ENCODE measurements at places on chromosomes 4 and X.

- DNase-seq, result no peak
Observed at GRCh38 chrX:96569034-96569433, 115.6 kb upstream of the DIAPH2 start.

DNA sequence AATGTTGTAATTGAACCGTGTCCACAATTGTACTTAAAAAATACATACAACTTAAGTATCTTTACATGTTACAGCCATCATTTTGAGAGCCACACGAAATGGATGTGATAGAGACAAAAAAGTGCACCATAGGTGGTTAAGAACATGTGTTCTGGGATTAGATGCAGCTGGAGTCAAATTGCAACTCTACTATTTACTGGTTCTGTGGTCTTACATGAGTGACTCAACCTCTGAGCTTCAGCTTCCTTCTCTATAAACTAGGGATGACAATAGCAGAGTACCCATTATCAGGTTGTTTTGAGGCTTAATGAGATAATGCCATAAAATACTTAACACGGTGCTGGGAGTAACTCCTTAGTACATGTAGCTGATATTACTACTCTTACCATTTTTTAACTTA, 130.4 kb downstream of the IDS start:
- DNase-seq, result no peak

DNA sequence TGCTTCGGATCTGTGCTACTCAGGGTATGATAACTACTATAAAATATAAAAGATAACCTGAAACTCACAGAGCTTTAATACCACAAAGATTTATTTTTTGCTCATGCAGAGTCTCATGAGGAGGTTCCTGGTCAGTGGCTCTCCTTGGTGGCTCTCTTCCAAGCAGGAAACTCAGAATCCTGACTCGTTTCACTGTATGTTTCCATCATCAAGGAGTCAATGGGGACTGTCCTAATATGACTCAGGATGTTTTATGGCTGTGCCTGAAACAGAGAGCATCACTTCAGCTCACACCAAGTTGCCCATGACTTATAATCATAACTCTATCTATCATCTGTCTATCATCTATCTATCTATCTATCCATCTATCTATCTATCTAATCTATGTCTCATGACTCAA, 620.8 kb upstream of the NR3C2 start:
- DNase-seq, result no peak

DNA sequence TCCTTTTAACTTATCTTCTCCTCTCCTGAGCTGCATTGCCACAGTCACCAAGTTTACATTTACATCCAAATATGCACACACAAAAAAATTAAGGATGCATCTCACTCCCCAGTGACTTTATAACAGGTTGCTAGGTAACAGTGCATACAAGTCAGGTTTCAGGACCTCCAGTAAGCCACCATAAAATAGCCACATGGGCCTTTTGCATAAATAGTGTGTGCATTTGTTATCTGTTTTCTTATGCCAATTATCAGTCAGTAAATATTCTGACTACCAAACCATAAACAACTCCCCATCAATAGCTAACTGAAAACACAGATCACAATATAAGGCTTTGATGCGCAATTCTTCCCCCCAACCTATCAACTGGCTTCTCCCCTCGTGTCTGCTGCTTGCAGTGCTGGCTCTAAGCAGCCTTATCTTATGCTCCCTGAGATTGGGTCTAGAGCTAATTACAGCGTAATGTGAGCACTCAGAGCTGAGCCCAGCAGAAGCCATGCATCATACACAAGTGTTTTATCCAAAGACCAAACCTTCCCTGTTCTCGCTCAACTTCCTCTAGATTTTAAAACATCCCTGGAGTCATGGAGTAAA, 55.4 kb downstream of the ZNF827 start:
- no peak for DNase-seq

GRCh38 chr4:2059726-2060602, 837 bp downstream of the NAT8L start:
- no peak for DNase-seq

DNA sequence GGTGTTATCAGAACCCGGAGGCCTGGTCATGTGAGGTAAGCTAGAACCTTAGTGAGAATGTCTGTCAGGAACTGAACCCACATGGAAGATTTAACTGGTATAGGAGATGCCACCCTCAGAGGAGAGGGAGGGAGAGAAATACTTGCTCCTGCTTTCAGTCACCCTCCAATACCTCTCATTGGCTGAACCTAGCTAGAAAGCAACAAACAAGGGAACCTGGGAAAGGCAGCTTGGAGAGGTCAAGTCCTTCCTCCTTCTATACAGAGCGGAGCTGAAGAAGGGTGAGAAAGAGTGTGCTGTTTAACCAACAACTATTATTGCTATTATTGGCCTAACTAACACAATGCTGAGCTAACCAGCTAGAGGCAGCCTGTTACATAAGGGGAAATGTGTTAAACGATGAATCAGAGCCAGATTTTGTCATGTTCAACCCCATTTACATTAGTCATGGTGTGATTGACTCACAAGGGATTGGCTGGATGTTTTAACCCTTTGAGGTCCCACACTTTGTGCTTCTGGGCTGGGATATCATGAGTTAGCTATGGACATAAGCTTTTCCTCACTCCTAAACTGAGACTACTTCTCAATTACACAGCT, 96.5 kb upstream of the ESX1 start:
- DNase-seq, result no peak

- DNase-seq, result no peak
Observed at GRCh38 chrX:64642482-64642881, 247.2 kb upstream of the MTMR8 start.

DNA sequence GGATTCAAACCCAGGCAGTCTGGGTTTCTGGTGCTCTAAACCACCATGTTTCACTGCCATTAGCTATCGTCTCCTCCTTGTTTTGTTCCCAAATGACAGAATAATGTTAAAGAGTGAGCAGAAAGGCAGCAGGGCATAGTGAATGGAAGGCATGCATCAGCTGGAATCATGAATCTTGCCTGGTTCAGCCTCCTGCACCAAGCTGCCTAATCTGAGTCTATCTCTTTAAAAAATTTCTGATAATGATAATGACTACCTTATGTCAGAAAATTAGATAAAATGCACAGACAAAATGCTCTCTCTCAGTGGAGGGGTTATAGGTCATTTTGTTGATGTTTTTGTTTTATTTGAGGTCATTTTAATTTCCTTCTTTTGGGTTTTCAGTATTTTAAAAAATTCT, 187.4 kb downstream of the RASL11B start:
- DNase-seq, result no peak

- no peak for DNase-seq
Observed at GRCh38 chr4:70908993-70909556, 6.9 kb downstream of the MOB1B start.

DNA sequence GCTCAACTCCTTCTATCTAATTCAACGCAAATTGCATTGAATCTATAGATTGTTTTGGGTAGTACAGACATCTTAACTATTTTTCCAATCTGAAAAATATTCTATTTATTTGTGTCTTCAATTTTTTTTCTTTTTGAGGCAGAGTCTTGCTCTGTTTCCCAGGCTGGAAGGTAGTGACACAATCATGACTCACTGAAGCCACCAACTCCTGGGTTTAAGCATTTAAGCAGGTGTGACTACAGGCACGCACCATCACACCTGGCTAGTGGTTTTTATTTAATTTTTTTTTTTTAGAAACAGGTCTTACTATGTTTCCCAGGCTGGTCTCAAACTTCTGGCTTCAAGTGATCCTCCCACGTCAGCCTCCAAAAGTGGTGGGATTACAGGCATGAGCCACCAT, 98.3 kb downstream of the GK start:
- DNase-seq, result no peak

DNA sequence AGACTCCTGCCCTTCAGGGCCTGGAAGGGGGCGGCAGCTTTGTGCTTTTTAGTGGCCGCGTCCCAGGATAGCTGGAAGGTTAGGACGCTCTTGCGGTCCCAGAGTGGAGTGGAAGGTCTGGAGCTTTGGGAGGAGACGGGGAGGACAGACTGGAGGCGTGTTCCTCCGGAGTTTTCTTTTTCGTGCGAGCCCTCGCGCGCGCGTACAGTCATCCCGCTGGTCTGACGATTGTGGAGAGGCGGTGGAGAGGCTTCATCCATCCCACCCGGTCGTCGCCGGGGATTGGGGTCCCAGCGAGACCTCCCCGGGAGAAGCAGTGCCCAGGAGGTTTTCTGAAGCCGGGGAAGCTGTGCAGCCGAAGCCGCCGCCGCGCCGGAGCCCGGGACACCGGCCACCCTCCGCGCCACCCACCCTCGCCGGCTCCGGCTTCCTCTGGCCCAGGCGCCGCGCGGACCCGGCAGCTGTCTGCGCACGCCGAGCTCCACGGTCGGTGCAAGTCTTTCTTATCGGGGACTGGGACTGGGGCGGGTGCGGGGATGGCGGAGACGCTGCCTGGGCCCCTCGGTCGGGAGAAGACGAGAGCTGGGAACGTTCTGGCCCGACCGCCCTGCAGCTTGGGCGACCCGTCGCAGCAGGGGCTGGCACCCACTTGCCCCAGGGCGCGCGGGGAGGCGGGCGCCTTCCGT, at the start of gene EDNRA:
TSS of gene EDNRA (plus strand) at position 207 of the 686 bp plus-strand sequence. CDS start 4,585 bp downstream, outside the sequence.
- DNase-seq, result no peak

DNA sequence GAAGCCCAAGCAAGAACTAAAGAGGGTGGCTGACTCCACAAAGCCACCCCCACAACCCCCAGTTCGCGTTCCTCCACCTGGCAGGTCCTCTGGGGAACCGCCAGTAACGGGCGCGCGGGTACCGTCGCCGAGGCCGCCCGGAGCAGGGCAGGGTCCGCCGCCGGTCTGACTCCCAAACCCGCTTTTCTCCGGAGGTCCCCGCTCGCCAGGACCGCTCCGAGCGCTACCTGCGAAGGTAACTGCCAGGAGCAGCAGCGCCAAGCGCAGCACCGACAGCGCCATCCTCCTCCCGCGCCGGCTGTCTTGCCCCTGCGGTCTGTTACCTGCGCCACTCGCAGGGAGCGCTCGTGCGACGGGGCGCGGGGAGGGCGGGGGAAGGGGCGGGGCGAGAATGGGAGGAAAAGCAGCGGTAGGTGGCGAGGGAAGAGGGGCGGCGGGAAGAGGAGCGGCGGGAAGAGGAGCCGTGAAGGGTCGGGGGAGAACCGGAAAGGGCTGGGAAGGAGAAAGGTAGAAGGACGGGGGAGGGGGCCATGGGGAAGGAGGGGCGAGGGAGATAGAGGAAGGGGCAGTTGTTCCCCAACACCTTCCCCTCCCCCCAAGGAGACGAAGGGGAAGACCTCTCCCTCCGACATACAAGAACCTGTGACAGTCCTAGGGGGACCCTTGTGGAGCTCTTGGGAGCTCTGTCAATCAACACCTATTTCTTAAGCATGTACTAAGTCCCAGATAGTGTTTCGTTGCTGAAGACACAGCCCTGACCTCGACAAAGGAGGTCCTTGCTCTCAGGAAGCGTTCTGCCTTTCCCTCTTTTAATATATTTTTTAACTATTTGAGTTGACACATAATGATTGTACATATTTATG, at the start of gene SPINK2:
TSS of gene SPINK2 (minus strand) at position 321 of the 863 bp plus-strand sequence. CDS start at position 282, 39 bp downstream.
- no peak for DNase-seq

DNA sequence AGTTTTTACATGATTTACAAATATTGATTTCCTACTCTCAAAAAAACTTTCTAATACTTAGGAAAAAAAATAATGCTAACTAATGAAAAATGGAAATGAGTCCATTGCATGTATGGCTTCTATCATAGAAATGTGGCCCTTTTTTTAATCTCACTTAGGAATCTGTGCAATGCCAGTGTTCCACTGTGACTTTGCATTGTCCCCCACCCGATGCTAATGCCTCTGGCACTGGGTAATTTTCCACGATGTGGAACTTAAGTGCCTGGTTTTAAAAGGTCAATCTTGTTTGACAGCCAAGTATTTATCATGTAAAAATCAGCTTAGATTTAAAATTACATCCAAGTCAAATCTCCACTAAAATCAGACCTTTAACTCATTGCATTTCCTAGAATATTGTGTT, 53.1 kb downstream of the SPATA4 start:
- DNase-seq, result no peak

GRCh38 chrX:96372313-96373046, 312.2 kb upstream of the DIAPH2 start:
- no peak for DNase-seq

GRCh38 chrX:6363188-6363587, 134.5 kb upstream of the NLGN4X start:
- DNase-seq, result no peak

DNA sequence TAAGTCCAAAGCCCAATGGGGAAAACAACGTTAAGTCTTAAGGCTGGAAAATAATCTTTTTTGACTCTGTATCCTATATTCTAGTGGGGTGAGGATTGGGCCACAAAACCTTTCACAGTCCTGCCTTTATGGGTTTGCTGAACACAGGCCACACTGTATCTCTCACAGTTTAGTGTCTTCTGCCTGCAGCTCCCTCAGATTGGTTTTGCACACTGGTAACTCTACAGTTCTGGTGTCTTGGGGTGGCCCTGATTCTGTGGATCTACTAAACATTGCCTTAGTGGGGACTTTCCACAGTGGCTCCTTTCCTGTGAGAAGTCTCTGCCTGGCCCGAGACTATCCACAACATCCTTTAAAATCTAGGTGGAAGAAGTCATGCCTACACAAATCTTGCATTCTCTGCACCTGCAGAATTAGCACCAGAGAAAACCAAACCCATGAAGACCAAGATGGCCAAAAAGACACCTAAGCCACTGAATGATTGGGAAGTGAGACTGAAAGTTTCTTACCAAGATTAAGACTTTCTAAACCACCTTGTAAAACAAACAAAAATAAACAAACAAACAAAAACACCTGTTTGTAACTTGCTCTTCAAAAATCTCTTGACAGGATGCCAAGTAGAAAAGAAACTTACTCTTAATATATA, 150.4 kb upstream of the PCDH10 start:
- no peak for DNase-seq

GRCh38 chrX:19557822-19558221, 42.5 kb upstream of the MAP3K15 start:
- no peak for DNase-seq

All from suprapubic skin (tissue), 4 donors.